Gastrocnemius medialis (tissue), 4 donors: ENCODE measurements at places on chromosomes 3 and 15. TPM values are rescaled to one million over a fixed set of nuclear protein-coding genes. Genes with fewer than 3 reads are reported as not detected.

GRCh38 chr3:39577541-39577940, 110.1 kb downstream of the MOBP start:
- no peak overlapping the region for H3K4me3 ChIP-seq
- no peaks in the 10 kb centered on the region for H3K4me1 ChIP-seq
- no peak for DNase-seq

TRPM1 gene
- not detected for total RNA-seq

- H3K27ac ChIP-seq = no peak overlapping the region
- no peak overlapping the region for H3K4me3 ChIP-seq
- no peaks in the 10 kb centered on the region for H3K36me3 ChIP-seq
- DNase-seq = no peak
Measured at GRCh38 chr3:34725774-34726173, 913.6 kb upstream of the ARPP21 start.

DNA sequence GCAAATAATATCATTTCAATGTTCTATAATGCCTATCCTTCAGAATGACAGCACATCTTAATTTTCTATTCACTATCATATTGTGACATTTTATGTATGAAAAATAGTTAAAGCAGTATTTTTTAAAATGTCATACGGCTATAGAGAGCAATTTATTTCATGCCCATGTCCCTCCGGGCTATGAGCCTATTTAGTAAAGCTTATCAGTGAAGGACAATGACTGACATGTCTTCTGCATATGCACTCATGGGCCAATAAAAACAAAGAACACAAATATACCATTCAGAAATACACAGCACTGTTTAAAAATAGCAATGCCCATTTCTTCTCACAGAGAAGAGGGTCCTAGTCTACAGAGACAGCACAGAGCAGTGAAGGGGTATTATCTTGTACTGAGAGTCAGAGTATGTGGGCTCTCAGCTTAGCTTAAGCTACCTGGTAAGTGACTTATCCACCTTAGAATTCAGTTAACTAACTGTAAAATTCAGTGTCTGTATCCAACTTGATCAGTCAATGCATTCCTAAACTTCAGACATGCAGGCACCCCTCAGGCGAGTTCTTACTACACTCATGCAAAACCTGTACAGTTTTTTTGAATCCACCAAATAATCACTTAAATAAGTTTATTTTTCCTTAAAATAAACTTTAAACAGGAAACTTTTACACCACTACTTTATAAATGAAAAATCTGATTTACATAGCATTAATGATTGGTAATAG, 9.0 kb downstream of the GOLIM4 start:
- H3K4me1 ChIP-seq = peaks cover 57% of the 10 kb centered on the region
- H3K4me3 ChIP-seq = no peak overlapping the region
- DNase-seq = no peak

- H3K4me1 ChIP-seq = no peaks in the 10 kb centered on the region
- H3K27me3 ChIP-seq = no peaks in the 10 kb centered on the region
- no peak overlapping the region for H3K27ac ChIP-seq
- DNase-seq = no peak
- H3K4me3 ChIP-seq = no peak overlapping the region
Measured at GRCh38 chr3:102353148-102353547, 81.7 kb upstream of the ZPLD1 start.

- no peaks in the 10 kb centered on the region for H3K27me3 ChIP-seq
- no peak overlapping the region for H3K4me3 ChIP-seq
- peaks cover 4% of the 10 kb centered on the region for H3K4me1 ChIP-seq
Measured at GRCh38 chr3:69563151-69563550, 176.1 kb upstream of the MITF start.

GRAMD2A gene
- total RNA-seq = not detected

CASR gene
- not detected for total RNA-seq

DNA sequence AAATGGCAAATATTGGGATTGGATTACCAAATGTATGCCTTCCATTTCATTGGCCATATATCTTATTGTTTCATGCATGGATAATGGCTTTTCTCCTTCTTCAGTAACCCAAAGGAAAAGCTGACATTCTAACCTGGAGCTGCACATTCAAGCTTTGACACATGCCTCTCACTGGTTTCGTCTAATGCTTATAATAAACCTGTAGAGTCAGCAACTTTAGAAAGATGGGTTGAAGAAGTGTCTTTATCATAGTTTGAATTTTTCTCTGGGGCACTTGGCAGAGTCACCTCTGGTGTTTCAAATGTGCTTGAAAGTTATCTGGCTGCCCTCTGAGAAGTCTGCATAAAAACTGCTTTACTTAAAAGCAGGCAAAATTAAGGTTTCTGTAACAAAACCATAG, 55.4 kb upstream of the GOLGA8A start:
- DNase-seq = no peak
- H3K27me3 ChIP-seq = peaks cover 57% of the 10 kb centered on the region
- H3K4me3 ChIP-seq = no peak overlapping the region
- H3K4me1 ChIP-seq = no peaks in the 10 kb centered on the region
- H3K36me3 ChIP-seq = no peaks in the 10 kb centered on the region

PLA2G4F gene
- 1.0 TPM for total RNA-seq

GRCh38 chr15:32794973-32795372, 77.2 kb downstream of the GREM1 start:
- no peaks in the 10 kb centered on the region for H3K4me1 ChIP-seq
- H3K27me3 ChIP-seq = no peaks in the 10 kb centered on the region
- no peak overlapping the region for H3K27ac ChIP-seq
- no peak for DNase-seq
- H3K36me3 ChIP-seq = no peaks in the 10 kb centered on the region
- no peak overlapping the region for H3K4me3 ChIP-seq

- no peaks in the 10 kb centered on the region for H3K4me1 ChIP-seq
- DNase-seq = no peak
- H3K27ac ChIP-seq = no peak overlapping the region
- H3K36me3 ChIP-seq = no peaks in the 10 kb centered on the region
Measured at GRCh38 chr15:29045717-29046116, 159.9 kb downstream of the APBA2 start.

DNA sequence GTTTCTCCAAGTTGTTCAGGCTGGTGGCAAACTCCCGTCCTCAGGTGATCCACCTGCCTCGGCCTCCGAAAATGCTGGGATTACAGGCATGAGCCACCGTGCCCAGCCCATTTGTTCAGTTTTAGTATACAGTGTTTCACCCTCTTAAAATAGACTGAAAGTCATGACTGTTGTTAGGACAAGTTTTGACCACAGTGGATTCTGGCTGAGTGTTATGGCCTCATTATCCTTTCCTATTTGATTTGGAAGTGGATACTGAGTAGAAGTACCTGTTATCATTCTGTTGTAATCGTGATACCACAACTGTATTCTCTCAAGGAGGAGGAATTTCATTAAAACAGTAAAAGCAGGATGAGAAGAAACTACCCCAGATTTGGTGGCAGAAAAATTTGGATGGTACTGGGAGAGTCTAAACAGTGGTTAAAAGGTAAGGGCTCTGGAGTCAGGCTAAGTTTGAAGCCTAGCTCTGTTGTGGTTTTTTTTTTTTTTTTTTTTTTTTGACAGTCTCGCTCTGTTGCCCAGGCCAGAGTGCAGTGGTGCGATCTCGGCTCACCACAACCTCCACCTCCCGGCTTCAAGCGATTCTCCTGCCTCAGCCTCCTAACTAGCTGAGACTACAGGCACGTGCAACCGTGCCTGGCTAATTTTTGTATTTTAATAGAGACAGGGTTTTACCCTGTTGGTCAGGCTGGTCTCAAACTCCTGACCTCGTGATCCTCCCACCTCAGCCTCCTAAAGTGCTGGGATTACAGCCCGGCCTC, 2.6 kb downstream of the MAP2K1 start:
- H3K27me3 ChIP-seq = no peaks in the 10 kb centered on the region
- no peak for DNase-seq
- no peaks in the 10 kb centered on the region for H3K36me3 ChIP-seq
- peak overlapping the region; percentile 48 for H3K27ac ChIP-seq
